ENCODE measurements at places on chromosomes 13 and 19.

DNA sequence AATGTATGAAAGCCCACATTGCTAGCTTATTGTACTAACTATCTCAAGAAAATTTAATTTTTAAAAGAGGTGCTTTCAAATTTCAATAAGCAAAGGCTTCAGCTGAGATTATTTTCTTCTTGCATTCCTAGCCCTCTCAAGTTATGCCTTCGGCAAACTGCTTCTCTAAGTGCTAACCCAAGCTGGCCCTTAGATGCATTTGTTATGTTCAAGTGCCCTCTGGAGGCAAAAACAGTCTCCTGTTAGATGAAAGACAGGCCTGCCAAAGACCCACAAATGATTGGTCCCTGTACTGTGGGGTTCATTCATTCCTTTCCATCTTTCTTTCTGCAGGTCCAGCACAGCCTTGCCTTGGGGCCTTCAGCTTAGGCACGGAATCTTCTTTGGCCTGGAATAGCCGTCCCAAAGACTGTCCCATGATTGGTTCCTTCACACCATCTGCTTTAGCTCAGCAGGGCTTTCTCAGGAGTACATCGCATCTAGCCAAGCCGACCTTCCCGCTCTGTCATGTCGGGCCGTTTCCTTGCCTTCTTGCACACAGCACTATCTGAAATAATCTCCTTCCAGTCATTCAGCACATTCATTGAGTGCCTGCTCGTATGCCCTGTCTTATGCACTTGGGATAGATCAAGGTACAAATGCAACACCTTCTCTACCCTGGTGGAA is 26.4 kb upstream of the TPTE2 start:
- DNase-seq = peak; percentile 49

GRCh38 chr13:100933841-100934240 is 259.2 kb upstream of the TMTC4 start:
- no peak for DNase-seq

DNA sequence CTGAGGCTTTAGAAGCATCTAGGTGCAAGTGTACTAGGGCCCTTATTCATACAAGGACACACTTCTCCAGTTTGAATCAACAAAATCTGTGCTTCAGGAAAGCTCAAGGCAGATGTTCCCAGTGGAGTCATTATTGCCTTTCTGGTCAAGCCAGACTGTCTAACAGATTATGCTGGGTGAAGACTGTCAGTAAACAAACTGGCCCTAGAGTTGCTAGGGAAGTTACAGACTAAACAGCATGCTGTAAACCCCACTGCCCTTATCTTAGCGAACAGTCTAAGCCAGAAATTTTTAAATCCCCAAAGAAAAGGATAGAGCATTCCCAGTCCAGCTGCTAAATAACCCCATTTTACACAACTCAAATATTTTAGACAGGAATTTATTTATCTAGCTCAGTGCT is 1701.3 kb upstream of the PRR20A start:
- peak; percentile 40 for DNase-seq

- DNase-seq = no peak
Measured at GRCh38 chr13:75355609-75356008, 126.4 kb downstream of the TBC1D4 start.

GRCh38 chr13:41501281-41501680 is 43.9 kb downstream of the RGCC start:
- no peak for DNase-seq

GRCh38 chr13:35848336-35849255 is 282.6 kb downstream of the DCLK1 start:
- no peak for DNase-seq

DNA sequence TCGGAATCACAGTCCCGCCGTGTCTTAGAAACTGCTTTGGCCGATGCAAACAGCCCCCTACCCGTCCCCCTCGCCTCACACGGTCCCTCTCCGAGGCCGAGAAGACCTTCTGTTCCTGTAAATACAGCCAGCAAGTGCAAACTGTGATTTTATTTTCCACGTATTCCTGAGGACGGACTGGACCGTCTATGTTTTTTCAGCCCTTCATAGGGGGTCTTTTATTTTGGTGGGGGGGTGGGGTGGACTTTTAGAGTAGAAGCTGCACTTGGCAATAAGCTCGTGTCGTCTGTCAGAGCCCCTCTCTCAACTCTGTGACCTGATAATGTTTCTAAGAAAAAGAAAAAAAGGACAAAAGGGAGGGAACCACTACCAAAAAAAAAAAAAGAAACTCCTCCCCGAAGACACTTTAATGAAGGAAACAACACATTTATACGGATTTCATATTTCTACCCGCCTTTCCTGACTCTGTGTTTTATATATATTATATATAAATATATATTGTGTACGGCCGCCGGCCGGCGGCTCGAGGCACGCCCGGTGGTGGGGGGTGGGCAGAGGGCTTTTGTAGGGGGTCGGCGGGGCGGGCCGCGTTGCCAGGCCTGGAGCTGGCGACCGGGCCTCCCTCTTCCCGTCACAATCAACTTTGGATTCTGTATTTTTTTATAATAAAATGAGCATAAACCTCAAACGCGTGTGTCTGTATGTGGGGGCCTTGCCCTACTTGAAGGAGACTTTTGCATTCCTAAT is 15.2 kb downstream of the EFNA2 start:
- DNase-seq = no peak

- peak; percentile 52 for DNase-seq
Measured at GRCh38 chr13:30752201-30752797, 17.0 kb downstream of the ALOX5AP start.

GRCh38 chr13:74288361-74288911 is 154.2 kb upstream of the KLF12 start:
- peak; percentile 23 for DNase-seq

DNA sequence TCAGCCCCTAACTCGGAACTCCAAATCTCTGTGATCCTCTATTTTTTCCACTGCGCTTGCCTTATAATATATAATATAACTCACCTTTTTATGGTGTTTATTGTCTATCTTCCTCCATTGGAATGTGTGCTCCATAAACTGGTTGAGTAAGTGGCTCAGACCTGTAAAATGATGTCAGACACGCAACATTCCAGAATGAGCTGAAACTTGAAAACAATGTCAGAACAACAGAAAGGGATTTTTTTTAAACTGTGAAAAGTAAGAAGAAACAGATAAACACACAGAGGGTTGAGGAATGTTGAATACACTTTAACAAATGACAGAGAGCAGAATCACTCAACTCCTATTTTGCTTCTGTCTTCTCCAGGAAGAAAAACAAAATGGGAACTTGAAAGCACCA is 19.1 kb upstream of the FAM216B start:
- DNase-seq = no peak

GRCh38 chr13:44468874-44469273 is 95.2 kb downstream of the SERP2 start:
- DNase-seq = no peak

DNA sequence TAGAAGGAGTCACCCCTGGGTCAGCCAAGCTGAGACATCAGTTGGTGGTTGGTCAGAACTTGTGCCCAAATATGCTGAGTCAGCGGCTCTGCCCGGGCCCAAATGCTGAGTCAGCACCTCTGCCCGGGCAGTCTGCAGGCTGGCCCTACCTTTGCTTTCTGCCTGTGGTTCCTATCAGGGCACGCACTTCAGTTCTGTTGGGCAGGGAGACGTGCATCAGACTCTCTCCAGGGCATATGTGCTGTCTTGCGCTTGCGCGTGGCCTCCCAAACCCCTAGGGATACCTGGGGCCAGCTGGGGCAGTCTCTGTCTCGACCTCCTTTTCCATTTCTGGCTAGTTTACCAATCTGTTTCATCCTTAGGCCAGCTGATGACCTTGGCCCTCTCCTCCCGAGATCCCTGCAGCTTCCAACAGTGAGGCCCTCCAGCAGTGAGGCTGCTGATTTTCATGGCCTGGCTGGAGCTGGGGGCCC is 24.4 kb upstream of the LDLR start:
- DNase-seq = no peak

DNA sequence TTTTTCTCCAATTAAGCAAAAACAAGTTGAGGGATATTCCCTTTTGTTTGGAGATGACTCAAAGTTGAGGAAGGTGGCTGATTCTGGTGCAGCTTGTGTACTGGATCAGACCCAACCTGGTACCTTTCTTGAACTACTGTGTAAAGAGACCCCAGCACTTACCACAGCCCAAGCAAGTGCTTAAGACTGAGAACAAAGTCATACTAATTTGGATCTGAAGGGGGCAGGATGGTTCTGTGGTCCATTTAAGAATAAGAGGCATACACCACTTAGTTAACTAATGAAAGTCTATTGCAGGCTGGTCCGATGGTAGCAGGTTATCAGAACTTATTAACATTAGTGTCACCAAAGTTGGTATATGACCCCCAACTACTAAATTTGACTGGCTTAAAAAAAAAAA is 6.3 kb downstream of the THSD1 start:
- DNase-seq = no peak

DNA sequence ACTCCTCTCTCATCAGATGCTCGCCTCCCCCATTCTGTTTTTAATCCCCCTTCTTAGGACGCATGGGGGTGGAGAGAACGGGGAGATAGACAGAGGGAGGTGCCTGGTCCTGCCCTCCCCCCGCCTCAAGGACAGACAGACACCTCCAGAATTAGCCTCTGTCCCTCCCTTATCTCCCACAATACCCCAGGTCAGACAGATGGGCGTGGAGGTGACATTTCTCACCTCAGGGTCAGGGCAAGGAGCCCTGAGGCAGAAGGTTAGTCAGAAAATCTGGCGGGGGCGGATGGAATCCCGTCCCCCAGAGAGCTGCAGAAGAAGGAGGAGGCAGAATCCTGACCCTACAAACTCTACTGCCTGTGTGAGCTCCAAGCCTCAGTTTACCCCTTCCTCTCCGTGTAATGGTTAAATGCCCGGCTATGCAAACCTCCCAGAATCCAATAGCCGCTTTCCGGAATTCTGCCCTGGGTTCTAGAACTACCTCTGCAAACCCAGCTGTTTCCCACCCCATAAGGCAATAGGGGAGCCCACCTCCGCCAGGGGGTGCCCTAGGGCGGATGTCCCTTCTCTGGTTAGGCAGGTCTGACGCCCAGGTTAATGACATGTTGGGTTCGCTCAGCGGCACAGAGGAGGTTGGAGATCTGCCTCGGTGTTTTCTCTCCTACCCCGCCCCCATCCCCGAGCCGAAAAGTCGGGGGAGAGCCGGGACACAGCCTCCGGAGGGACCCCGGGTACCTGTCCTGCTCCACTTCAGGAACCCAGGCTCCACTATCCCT is 900 bp downstream of the PPP1R13L start:
- DNase-seq = peak; percentile 6

All from NCI-H1417 (cell line).